ENCODE measurements at places on chromosomes 7 and 10. TPM values are rescaled to one million over a fixed set of nuclear protein-coding genes. Genes with fewer than 3 reads are reported as not detected.

The NODAL gene
- total RNA-seq: not detected

- H3K4me1 ChIP-seq: peaks cover 15% of the 10 kb centered on the region
- peaks cover 25% of the 10 kb centered on the region for H3K27me3 ChIP-seq
- H3K36me3 ChIP-seq: no peaks in the 10 kb centered on the region
- no peak overlapping the region for H3K27ac ChIP-seq
- no peak for DNase-seq
- no peak overlapping the region for H3K4me3 ChIP-seq
Observed at GRCh38 chr7:101390901-101391301, 28.2 kb downstream of the COL26A1 start.

The SPDYE3 gene
- total RNA-seq: not detected

DNA sequence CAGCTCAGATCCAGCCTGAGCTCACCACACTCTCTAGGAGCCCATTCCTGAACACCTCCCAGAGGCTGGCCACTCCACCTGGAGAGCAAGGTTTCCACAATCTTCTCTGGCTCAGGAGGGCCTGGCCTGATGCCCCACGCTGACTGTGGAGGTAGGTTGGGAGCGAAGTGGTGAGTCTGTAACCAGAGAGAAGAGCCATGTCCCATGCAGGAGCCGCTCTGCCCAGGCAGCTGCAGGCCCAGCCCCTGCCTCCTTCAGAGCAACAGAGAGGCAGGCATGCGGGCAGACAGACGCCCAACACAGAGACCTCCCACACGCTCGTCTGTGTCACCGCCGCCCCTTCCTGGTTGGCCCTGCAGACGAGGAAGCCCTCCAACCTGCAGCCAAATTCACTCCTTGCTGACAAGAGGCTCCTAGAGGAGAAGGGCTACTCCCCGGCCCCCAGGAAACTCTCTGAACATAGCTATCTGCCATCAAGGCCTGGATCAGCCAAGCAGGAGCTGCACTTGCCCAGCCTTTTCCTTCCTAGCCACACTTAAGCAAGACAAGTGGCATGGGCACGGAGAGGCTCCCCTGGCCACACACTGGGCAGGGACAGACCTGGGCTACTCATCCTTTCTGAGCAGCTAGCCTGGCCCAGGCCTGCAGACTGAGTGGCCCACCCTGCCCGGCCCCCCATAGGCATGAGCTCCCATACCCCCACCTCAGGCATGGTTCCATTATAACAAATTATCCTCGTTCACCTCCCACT lies 101.9 kb downstream of the GRID1 start:
- H3K36me3 ChIP-seq: no peaks in the 10 kb centered on the region
- H3K4me3 ChIP-seq: no peak overlapping the region
- no peak for DNase-seq
- H3K4me1 ChIP-seq: no peaks in the 10 kb centered on the region
- H3K27ac ChIP-seq: no peak overlapping the region

GRCh38 chr10:43409385-43410109 lies 561 bp upstream of the HNRNPF start:
- peak overlapping the region; percentile 99 for H3K27ac ChIP-seq
- no peak for DNase-seq
- H3K4me3 ChIP-seq: peak overlapping the region; percentile 92

The ADCY1 gene
- total RNA-seq: not detected

DNA sequence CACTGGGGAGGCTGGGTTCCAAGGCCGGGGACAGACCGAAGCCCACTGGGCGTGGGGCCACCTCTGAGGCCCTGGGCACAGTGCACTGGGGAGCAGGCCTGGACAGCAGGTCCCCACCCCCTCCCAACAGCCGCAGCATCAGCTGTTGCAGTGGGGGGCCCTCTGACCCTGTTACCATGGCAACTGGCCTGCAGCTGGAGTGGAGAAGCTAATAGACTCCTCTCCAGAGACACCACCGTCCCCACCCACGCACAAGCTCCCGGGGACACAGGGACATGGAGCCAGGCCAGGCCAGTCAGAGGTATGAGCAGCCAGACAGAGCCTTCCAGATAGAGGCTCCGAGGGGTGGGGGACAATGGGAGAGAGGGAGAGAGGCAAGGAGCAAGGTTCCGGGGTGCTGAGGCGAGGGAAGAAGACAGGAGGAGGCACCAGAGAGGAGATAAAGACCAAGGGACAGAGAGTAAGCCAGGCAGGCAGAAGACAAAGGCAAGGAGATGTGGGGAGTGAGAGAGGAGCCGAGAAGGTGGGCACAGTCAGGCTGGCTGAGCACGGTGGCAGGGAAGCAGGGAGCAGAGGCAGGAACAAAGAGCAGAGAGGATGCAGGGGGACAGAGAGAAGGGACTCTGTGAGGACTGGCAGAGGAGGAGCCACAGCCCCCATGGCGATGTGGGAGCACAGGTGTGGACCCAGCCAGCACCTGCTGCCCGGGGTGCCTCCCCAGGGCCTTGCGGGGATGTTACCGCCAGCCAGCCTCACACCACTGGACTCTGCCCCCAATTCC lies 6.7 kb downstream of the KCNH2 start:
- peaks cover 52% of the 10 kb centered on the region for H3K27me3 ChIP-seq
- no peak overlapping the region for H3K27ac ChIP-seq
- no peaks in the 10 kb centered on the region for H3K4me1 ChIP-seq
- no peaks in the 10 kb centered on the region for H3K36me3 ChIP-seq
- H3K4me3 ChIP-seq: no peak overlapping the region
- DNase-seq: no peak

The AS3MT gene
- total RNA-seq: 2.4 TPM

- peaks cover 59% of the 10 kb centered on the region for H3K4me1 ChIP-seq
- H3K36me3 ChIP-seq: peaks cover 35% of the 10 kb centered on the region
- peak overlapping the region; percentile 84 for H3K27ac ChIP-seq
- H3K4me3 ChIP-seq: peak overlapping the region; percentile 67
Observed at GRCh38 chr10:132532749-132533560, 4.6 kb upstream of the INPP5A start.

The GATAD1 gene
- total RNA-seq: 15.9 TPM

DNA sequence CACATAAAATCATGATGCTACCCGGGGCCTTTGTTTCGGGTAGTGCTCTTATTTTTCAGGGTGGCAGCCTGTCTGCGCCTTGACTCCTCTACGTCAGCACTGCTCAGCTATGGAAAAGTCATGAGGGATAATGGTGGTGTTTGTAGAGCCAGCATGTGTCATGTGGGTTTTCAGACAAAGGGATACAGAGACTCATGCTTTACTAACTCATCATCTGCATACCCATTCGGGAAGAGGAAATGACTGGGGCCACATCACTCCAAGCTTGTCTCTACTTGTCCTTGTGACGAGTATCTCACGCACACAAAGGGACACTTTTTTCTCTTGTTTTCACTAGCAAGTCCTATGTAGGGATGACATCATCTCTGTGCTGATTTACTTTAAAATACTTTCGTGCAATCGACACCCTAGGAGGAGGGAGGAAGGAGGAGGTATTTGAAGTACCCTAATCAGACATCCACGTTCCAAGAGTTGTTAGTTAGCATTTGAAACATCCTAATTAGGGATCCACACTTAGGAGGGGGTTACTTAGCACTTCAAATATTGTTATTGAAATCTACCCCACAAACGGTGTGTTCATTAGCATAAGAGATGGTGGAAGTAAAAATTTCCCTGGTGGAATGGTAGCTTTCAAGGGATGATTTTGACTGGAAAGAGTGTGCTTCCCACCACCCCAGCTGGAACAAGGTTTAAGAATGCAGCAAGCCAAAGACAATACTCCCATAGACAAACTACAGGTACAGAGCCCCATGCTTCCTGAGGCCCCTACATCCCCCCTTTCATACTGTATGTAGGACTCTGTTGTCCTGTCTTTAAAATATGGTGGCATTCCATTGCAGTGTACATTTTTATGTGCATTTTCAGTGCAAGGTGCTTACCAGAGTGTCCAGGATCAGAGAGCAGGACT lies 52.0 kb downstream of the THNSL1 start:
- peak overlapping the region; percentile 6 for H3K4me3 ChIP-seq
- peaks cover 13% of the 10 kb centered on the region for H3K36me3 ChIP-seq
- H3K27me3 ChIP-seq: peaks cover under 1% of the 10 kb centered on the region

The JCAD gene
- 53.0 TPM for total RNA-seq

DNA sequence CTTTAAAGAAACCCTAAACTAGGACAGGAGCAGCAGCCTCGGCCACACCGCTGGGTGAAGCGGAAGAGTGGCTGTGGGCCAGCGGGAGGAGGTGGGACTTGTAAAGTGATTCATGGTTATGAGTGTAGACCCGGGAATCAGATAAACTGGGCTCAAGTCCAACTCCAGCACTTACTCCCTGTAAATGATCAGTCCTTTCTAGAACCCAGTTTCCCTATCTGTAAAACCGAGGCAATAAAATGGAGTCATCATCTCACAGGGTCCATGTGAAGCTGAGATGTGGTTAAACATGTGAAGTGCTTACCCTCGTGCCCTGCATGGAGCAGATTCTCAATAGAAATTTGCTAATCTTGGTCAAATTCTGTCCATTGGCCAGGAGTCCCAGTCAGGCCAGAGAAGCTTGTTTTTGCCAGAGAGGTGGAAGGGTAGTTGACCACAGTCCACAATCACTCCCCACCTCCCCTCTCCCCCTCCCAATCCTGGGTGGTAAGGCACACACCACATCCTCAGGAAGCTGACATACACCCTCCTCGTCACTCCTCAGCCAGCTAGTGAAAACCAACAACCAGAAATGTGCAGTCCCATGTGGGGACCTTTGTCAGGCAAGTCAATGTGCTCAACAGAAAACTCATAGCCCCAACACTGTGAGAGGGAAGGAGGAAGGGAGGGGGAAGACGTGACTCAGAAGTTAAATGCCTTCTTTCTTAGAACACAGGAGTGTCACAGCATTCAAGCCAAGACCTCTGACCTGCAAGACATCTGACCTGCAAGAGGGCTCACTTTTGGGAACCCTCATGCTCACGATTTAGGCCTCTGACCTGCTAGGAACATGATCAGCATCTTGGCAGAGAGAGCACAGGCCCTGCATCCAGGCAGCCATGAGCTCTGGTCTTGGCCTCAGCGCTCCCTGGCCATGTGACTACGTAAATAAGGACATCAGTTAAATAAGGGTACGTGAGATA lies 145.1 kb downstream of the PLXNA4 start:
- DNase-seq: peak; percentile 91
- peak overlapping the region; percentile 45 for H3K4me3 ChIP-seq
- H3K4me1 ChIP-seq: peaks cover 58% of the 10 kb centered on the region
- H3K27me3 ChIP-seq: peaks cover 3% of the 10 kb centered on the region

The SPAM1 gene
- not detected for total RNA-seq

- no peak overlapping the region for H3K27ac ChIP-seq
- peaks cover 50% of the 10 kb centered on the region for H3K4me1 ChIP-seq
- H3K36me3 ChIP-seq: peaks cover 16% of the 10 kb centered on the region
- DNase-seq: no peak
- H3K4me3 ChIP-seq: no peak overlapping the region
- no peaks in the 10 kb centered on the region for H3K27me3 ChIP-seq
Observed at GRCh38 chr7:16963044-16963443, 81.3 kb upstream of the AGR3 start.

The FAM221A gene
- total RNA-seq: not detected

DNA sequence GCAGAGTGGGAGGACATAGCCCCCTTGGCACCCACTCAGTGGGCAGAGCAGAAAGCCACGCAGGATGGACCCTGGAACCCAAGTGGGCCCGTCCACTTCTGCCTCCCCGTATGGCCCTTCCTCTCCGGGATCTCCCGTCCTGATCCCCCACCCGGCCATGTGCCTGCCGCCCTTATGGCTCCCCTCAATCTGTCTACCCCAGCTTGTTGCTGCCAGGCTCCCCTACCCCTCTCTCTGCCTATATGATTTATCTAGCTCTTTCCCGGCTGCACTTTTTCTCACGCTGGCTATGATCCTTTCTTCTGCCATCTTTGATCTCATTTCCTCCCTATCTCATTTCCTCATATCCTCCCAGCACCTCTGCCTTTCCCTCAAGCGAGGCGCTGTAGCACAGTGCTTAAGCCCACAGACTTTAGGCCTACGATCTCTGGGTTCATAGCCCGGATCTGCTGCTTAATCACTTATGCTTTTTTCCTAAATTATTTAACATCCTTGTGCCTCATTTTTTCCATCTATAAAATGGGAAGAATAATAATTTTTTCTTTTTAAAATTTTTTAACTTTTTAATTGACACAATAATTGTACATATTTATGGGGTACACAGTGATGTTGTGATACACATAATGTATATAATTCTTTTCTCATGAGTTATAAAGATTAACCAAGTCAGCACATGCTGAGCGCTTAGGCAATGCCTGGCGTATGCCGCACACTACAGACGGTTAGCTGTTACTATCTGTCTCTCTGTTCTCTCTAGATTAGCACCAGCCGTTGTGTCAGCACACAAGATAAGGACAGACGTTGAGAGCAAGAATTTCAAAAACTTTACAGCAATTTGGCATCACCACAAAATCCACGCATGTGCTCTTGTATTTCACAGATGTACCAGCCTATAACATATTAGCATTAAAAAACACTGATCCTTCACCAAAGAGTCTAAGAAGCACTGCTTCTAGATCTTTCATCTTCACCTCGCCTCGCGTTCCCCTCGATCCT lies 18.1 kb downstream of the KCNH2 start:
- peaks cover 26% of the 10 kb centered on the region for H3K27me3 ChIP-seq
- H3K4me1 ChIP-seq: peaks cover 10% of the 10 kb centered on the region
- H3K4me3 ChIP-seq: no peak overlapping the region
- no peak overlapping the region for H3K27ac ChIP-seq
- no peak for DNase-seq

The CTNNA3 gene
- not detected for total RNA-seq

The UCMA gene
- total RNA-seq: not detected

- peaks cover 94% of the 10 kb centered on the region for H3K4me1 ChIP-seq
- no peak for DNase-seq
- no peak overlapping the region for H3K27ac ChIP-seq
- H3K4me3 ChIP-seq: no peak overlapping the region
- peaks cover 5% of the 10 kb centered on the region for H3K36me3 ChIP-seq
- peaks cover 2% of the 10 kb centered on the region for H3K27me3 ChIP-seq
Observed at GRCh38 chr7:99105756-99106155, 38.2 kb downstream of the SMURF1 start.

DNA sequence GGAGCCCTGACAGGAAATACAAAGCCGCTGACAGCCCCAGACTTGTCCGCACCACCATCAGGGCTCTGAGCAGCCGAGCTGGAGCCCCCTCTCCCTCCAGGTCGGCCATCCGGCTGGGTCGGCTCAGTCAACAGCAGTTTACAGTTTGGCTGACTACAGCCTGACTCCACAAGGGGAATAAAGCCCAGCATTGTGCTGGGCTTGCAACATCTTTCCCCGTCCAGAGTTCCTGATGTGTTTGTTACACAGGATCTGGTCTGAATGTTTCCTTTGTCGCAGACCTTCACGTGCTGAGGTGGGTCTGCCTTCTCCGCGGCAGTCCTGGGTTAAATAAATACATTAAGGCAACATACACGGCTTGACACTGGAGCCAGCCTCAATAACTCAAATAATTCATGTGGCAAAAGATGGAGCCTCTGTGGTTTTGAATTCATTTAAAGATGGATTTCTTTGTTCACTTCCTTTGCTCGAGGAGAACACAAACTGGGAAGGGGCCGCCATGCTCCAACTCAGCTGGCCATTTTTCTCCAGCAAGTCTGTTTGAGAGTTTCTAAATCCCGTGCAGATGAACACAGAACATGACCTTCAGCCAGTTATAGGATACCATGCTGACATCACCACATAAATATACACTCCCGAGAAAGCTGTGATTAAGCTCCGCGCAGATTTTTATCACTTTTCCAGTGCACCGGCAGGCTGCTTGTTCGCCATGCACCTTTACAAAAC lies 192.1 kb downstream of the WDR11 start:
- no peaks in the 10 kb centered on the region for H3K27me3 ChIP-seq
- no peaks in the 10 kb centered on the region for H3K4me1 ChIP-seq
- H3K4me3 ChIP-seq: no peak overlapping the region

GRCh38 chr7:70717553-70718329 lies 414.2 kb upstream of the GALNT17 start:
- no peaks in the 10 kb centered on the region for H3K36me3 ChIP-seq
- H3K4me3 ChIP-seq: no peak overlapping the region
- H3K27me3 ChIP-seq: no peaks in the 10 kb centered on the region
- DNase-seq: no peak
- no peaks in the 10 kb centered on the region for H3K4me1 ChIP-seq
